ENCODE measurements at places on chromosomes 5 and 9.

DNA sequence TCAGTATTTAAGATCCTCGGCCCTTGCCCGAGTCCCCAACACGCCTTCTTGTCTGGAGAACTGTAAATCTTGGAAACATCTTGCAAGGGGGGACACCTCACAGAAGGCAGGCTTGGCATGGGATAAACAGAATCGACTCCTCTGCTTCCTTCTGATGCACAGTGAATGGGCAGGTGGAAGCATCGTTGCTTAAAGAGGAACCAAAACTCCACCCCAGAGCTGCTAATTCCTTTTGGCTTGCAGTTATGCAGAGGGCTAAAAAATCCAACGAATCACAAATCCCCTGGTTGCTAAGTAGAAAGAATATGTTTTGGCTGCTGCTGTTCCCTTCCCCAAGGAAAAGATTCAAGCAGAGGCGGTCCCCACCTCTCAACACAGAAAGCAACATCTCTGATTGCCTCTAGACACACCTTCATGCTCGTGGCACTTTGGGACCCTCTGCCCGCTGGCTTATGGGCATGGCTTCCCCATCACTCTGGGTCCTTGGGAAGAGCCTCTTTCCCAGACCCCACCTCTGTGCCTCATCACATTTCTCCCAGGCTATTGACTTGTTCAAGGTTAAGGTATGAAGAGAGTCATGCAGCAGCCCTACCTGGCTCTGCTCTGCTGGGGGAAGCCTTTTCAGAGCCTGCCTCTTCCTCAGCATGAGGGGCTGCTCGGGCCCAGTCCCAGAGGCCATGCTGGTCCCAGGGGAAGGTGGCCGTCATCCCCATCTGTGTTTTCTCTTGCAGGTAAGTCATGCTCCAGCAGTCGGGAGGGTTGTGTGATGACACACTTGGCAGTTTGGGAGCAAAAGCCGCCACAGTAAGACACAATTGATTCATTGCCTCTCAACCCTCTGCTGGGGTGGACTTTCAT, 137.1 kb downstream of the KCNIP1 start:
- peak; percentile 42 for DNase-seq

DNA sequence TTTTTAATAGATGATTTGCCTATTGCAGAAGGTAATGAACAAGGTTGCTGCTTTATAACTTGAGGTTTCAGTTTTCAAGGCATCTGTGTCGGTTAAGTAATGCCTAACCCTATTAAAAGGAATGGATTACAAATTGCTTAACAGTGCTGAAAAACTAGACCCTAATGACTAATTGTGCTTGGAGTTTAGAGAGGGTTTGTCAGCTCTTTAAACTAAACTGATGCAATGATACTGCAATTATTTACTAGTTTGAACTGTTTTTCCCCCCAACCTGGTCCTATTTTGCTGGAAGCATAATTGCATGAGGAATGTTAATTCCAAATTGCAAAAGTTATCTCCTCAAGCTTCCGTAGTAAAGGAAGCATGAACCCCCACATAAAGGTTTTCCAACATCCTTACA, 39.3 kb upstream of the TLX3 start:
- no peak for DNase-seq

GRCh38 chr5:133661389-133661788, 49.0 kb upstream of the FSTL4 start:
- DNase-seq, result no peak

GRCh38 chr5:96503501-96504236, 70.6 kb upstream of the PCSK1 start:
- DNase-seq, result no peak

- no peak for DNase-seq
Measured at GRCh38 chr5:106127985-106128384, 1542.8 kb downstream of the EFNA5 start.

- DNase-seq, result no peak
Measured at GRCh38 chr5:51479840-51480239, 96.6 kb downstream of the ISL1 start.

- peak; percentile 74 for DNase-seq
Measured at GRCh38 chr5:128084228-128085167, 932 bp downstream of the SLC12A2 start.

DNA sequence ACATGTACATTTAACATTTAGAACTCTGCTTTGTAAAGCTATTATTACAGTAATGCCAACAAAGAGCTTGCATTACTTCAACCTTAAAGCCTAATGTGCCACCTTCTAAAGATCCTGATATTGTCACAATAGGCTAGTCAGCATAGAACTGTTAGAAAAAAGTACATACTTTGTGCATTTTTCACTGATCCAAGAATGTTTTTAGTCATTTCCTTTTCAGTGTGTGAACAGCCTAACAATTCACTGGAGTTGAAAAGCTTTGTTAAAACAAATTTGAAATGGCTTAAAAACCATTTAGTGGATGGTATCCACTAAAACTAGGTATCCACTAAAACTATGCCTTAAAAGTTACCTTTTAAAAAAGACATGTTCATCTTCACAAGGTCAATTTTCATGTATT, 4.5 kb downstream of the RPS6 start:
- DNase-seq, result no peak

DNA sequence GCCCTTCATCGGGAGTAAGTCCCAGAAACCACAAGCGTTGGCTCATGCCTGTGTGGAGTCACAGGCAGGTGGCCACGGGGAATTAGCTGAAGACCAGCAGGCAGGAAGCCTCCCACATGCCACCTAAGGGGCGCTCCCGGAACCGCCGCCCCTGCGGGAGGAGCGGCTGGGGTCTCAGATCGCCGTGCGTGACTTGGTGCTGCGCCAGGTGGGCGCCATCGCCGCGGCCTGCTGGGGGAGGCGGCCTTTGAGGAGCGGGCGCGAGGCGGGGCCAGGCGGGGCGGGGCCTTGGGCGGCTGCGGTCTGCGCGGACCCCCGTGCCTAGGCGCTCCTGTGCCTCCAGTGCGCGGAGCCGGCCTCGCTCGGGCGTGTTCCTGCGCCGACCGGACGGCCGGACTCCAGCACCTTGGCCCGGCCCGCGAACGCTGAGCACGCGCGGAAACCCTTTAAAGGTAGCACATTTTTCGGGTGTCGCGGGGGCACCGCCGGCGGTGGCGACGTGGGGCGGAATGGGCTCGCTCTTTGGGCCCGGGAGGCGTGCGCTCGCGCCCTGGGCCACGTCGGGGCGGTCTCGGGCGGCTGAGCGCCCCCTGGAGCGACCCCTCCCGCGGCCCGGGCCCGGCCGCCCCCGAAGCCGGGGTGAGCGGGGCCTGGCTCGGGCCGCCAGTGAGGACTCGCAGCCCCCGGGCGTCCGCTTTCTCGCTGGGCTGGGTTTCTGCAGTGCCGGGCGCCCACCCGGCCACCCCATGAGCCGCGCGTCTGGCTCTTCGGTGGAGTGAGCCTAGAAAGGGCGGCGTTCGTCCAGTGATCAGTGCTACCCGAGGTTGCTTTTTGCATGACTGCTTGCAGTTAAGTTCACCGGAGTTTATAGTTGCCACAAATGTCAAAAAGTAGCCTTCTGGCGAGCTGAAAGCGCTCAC, 24.5 kb downstream of the LECT2 start:
- no peak for DNase-seq

DNA sequence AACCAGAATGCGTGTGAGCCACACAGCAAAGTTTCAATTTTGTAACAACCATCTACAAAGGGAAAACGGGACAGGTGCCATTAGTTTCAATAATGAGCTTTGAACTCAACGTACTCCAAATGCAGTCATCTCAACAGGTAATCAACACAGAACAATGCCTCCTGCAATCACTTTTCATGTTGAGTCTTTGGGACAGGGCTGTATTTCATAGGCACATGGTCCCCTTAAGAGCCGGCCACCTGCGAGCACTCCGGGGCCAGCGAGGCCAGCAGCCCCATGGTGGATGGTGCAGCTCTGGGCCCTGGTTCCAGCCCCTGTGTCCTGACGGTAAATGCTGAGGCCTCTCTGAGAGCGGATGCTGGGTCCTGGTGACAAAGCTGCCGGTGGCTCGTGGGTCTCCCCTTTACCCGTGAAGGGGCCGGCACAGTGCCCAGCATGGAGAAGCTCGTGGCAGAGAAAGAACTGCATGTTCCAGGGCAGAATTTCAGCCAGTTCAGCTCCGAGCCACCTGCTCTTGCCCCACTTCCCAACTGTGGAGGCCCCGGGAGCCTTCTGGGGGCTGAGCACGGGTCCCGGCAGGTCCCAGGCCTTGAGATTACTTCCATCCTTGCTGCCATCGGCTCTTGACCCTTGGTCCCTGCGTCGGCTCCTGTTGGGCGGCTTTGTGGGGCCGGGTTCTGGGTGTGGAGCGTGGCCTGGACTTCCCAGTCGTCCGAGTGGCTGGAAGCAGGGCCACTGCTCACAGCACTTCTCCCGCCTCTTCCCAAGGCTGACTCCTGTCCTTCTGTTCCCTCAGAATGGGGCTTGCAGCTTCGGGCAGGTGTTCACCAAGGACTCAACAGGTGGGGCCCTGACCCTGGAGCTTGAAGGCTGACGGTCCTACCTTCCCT, 26.1 kb upstream of the RNU6ATAC start:
- peak; percentile 40 for DNase-seq

- no peak for DNase-seq
Measured at GRCh38 chr5:82413302-82414040, 135.3 kb upstream of the RPS23 start.

DNA sequence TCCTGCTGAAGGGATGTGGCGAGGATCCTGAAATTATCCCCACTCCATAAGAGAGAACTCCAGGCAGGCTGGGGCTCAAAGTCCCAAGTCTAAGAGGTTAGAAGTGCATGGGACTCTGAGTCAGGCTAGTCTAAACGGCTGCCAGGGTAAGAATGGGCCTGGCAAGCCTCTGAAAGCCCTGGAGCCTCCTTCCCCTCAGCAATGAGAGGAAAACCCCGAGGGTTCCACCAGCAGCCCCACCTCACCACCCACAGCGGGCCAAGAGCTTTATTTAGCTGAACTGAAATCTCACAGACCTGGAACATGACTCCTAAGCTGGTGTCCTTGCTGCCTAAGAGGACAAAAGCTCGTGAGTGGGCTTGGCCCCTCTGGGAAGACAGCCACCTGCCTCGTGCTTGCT, 135.5 kb downstream of the SEC61B start:
- DNase-seq, result no peak

DNA sequence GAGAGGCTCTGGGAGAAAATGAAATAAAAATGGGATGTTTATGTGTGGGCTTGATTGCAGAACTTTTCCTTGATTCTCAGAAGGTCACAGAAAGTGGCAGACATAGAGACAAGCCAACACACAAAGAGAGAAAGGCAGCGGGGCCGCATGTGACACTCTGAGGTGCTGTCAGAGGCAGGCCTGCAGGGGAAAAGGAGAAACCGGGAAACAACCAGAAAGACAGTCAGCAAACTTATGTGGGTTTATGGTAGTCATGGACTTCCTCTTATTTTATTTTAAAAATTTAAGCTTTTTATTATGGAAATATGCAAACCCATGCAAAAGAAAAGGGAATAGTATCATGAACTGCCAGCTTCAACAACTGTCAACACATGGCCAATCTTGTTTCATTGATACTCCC, 16.3 kb upstream of the IGFBPL1 start:
- no peak for DNase-seq

- no peak for DNase-seq
Measured at GRCh38 chr9:21687351-21687750, 115.1 kb upstream of the MTAP start.

DNA sequence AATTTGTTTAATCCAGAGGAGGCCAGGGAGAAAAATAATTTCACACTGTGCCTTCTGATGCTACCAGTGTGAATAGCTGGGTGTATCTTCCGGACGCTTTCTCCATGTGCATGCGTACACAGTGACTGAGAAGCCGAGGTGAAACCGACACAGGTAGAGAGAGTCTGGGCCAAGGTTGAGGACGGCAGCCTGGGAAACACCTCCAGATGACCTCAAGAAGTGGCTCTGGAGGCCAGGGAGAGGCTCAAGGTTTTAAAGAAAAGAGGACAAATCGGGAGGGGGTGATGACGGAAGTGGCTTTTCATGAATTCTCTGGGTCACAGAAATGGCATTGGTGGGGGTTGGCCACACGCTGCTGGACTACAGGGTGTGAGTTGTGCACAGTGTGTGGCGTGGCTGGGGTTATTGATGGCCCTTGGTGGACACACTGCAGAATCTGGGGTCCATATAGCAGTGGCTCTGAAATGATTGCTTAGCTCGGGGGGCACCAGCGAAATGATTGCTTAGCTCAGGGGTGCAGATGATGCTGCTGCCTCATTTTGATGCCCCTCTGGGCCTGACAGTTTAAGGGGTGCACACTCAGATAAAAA, 34.1 kb upstream of the LRRC14B start:
- DNase-seq, result peak; percentile 53

GRCh38 chr5:65050140-65050539, 281.4 kb downstream of the CWC27 start:
- DNase-seq, result no peak

DNA sequence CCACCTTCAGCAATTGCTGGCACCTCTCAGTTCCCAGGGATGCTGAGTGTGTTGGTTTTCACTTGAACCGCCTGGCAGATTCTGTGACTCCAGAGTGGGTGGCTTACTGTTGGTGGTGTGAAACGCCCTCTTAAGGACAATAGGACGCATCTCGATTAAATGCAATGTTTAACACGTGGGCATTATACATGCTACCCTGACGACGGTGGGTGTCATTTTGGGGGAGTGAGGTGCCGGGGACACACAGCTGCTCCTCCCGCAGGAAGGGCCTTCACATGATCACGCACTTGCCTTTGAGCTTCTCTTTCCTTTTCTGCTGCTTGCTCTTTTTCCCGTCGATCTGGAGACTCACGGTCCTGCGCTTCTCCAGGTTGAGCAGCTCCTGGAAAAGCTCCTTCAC, 29.7 kb downstream of the DIRAS2 start:
- DNase-seq, result no peak

DNA sequence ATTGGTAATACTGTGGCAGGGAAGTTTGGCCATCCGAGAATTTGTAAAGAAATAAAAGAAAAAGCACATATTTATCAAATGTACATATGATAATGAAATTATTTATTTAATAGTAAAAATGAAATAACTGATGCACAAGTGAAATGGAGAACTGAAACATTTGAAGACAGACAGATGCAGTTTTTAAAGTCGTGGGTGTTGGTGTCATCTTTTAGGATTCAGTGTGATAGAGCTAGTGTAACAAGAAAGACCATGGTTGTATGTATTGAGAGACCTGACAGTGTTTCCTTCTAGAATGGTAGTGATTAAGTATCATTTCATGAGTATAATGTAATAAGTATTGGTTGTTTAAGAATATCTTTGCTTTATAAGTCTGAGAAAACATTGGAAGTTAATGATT, 2.4 kb downstream of the SEC61B start:
- no peak for DNase-seq

- DNase-seq, result peak; percentile 51
Measured at GRCh38 chr9:134624137-134624591, 17.4 kb upstream of the COL5A1 start.

GRCh38 chr9:83284746-83285145, 221.8 kb upstream of the RASEF start:
- no peak for DNase-seq

GRCh38 chr9:22146604-22147003, 137.5 kb upstream of the CDKN2B start:
- no peak for DNase-seq

- DNase-seq, result no peak
Measured at GRCh38 chr9:37144762-37145161, 24.4 kb downstream of the ZCCHC7 start.

DNA sequence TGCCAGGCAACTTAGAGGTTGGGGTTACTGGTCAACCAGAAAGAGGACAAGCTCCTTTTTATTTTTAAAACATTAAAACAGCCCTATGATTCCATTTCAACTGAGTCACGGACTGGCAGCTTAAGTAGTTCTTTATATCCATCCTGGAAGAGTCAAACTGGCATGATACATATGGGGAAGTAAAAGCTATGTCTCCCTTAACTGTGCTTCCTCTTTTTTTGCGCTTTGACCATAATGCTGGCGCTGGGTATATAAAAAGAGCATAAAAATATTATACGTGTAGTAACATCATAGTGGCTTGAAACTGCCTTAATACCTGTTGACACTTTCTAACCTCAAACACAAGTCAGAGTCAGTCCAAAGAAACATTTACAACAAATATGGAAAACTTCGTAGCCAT, 274.4 kb downstream of the CSNK1G3 start:
- DNase-seq, result no peak
